ENCODE measurements at places on chromosomes 11 and 22.

GRCh38 chr11:78156127-78156844 is 16.9 kb upstream of the ALG8 start:
- no peak for DNase-seq

GRCh38 chr11:19375440-19375839 is 134.7 kb upstream of the E2F8 start:
- no peak for DNase-seq

DNA sequence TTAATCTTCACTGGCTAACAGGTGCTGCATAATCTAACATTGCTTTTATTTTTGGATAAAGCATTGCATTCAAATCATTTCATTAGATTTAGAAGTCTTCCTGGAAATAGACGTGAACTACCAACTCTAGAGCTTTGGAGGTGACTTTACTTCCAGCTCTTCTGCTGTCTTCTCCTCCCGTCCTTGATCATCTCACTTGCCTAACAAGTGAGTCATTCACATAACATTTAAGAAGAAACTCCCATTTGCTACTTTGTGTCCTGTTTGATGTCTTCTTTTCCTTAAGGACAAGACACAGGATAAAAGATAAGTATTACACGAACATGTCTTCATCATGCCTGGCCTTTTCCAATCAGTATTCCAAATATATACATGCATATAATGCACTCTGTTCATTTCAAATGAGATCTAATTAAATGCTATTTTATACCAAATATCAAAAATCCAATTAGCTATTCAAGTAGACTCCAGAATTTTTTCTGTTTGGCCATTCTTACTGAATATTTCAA is 88.3 kb downstream of the BDNF start:
- no peak for DNase-seq

DNA sequence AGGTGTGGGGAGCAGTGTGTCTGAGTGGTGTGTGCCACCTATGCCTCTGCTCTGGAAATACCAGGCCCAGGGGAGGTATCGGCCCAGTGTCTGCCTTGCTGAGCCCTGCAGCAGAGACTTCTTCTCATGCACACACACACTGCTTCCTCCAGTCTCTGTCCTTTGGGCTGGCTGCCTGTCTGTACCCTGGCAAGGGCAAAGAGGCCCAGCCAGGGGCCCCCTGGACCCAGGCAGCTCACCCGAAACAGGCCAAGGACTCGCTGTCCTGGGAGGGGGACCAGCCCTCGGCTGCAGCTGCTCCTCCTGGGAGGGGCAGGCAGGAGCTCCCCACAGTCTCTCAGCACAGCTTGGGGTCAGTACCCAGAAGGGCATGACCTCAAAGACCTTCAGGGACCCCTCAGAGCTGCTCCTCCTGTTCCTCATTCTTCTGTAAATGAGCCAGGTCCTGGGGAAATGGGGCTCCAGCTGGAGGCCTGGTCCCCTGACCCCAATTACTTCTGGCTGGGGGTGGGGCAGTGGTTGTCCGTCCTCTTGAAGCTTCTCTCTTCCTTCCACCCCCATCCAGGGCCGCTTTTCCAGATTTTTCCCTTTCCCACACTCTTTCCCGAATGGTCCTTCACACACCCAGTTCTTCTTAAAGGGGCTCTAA is 24.5 kb upstream of the ALX4 start:
- DNase-seq = no peak

GRCh38 chr22:26460202-26460601 is 23.4 kb downstream of the HPS4 start:
- no peak for DNase-seq

GRCh38 chr11:69665669-69666068 is 9.5 kb downstream of the LTO1 start:
- DNase-seq = no peak

DNA sequence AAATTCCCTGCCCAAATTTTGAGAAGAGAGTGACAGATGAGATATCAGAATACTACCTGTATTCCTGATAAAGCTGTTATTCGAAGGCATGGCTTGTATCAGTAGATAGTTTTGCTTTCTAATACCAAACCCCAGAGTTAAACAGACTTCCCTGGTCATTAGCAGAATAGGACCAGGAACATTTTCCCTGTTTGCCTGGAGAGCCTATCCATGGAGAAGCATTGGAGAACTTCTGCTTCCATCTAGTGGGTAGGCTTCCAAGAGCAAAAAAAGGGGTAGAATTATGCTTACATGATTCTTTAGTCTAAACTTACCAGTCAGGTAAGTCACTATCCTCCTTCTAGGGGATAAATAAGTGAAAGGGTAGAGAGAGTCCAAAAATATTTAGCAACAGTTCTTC is 14.2 kb downstream of the PDE3B start:
- no peak for DNase-seq

DNA sequence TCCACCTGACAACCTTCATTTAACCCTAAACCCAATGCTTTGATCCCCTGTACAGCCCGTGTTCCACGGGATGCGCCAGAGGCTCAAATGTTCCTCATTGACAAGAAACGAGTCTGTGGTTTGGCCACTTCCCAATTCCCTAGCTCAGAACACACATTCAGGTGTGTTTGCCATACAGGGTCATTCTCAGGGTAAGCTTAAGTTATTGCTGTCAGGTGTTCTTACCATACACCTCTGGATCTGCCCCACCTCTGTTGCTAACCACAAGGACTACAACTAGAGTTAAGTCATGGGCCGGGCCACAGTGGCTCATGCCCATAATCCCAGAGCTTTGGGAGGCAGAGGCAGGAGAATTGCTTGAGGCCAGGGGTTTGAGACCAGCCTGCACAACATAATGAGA is 45.6 kb upstream of the POLD3 start:
- no peak for DNase-seq

GRCh38 chr22:37317698-37318210 is 35.4 kb downstream of the CYTH4 start:
- no peak for DNase-seq

DNA sequence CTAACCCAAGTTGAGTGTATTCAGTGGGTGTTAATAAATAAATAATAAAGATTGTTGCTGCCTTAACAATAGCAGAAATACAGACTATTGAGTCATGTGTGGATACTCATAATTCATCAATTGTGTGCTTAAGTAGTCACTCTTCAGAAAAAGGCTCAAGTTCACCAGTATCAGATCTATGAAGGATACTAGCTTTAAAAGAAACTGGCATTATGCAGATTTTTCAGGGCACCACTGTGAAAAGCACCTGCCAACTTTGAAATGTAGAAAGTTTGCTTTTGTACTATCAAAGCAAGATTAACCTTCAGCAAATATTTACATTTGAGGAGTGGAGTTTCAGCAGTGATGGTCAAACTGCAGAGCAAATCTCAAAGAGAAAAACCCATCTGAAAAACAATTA is 20.1 kb upstream of the SYTL2 start:
- DNase-seq = no peak

GRCh38 chr11:105296806-105297205 is 157.2 kb upstream of the CARD18 start:
- no peak for DNase-seq

- no peak for DNase-seq
These were observed 2.0 kb downstream of the NAA40 start for GRCh38 chr11:63940786-63941185.

DNA sequence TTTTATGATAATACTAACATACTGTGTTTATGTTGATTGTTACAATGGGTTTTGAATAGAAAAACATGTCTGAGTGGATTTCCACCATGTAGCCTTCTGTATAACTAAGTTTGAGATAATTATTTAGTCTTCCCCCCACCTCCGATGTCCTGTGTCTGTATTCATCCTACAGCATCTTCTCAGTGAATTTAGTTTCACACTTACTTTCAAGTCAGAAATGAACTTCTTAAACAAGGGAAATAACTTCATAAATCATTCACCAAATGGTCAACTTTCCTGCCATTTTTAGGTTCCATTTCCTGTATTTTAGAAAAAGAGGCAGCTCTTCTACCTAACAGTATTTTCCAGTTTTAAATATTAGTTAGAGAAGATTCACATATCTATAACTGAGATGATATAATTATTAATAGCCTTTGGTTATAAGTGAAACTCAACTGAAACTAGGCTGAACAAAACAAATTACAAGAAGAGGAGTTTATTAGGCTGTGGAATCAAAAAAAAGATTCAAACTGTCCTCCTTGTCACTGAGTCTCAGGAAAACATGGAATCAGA is 3.5 kb downstream of the OR51B5 start:
- no peak for DNase-seq

GRCh38 chr22:35470903-35471321 is 69.7 kb upstream of the RASD2 start:
- DNase-seq = no peak

GRCh38 chr22:49352361-49353169 is 475.1 kb downstream of the BRD1 start:
- DNase-seq = no peak

DNA sequence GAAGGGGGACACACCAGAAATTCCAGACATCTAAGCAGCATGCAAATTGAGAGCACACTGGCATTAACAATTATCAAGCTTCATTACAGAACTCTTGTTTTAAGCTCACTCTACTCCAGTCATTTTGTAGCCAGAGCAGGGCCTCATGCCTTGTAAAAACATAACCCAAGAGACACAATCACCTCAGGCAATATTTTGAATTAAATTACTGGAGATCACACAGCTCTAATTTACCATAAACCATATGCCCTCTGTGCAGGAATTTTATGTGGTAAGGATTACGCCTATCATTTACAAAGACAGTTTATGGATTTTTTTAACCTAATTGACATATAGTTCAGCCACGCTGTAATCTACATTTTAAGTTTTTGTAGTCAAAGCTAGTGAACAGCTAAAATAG is 414.1 kb upstream of the DDI1 start:
- no peak for DNase-seq

- no peak for DNase-seq
These were observed 94.9 kb downstream of the ETS1 start for GRCh38 chr11:128492461-128492860.

DNA sequence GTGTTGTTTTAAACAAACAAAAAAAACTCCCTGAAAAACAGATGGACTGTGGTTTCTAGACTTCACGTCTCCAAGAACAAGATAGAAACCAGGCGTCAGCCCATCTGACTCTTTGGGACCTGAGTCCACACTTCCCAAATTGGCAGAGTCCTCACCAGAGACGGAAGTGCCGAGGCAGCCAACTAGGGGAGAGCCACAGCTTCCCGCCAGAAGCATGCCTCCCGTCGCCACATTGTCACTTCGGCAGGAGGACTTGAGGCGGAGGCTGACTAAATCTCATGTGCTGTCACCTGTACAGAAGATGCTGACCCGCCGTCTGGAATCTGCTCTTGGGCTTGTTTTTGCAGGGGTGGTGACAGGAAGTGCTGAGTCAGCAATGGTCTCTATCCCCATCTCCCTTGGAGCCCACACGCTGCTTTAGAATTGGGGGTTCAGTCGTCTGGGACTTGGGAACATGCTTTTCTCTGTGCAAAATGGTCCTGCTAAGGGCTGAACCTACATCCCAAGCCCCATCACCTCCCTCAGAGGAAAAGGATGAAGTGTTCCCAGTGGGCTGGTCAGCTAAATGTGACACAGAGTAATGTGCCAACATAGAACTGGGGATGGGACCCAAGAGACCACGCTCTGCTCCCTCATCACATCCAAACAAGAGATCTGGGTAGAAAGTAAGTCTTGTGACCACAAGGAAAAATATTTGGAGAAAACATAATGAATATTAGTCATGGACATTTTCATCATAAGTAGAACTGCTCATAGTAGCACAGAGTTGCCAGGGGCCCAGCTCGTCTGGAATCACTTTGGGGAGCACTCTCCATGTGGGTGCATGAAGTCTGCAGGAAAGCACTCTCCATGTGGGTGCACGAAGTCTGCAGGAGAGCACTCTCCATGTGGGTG is 152.9 kb downstream of the SNX19 start:
- no peak for DNase-seq

DNA sequence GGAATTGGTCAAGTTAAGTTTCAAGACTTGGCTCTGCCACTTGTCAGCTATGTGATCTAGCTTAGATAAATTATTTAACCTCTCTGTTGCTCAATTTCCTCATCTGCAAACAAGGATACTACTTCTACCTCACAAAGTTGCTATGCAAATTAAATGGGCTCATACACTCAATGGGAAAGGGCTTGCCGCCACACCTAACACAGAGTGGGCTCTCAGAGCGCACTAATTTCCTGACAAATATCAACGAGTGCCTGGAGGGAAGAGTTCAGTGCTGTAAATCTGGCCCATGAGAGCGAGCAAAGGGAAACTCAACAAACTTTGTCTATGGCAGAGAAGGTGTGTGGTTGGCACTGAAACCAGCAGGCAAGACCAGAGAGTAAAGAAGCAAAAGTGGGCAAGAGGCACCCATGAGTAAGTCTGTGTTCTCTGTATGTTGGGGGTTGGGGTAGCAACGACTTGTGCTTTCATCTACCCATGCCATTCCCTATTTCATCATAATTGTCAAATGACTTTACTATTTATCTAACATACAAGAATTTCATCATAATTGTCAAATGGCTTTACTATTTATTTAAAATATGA is 60.7 kb upstream of the PHF21A start:
- no peak for DNase-seq

DNA sequence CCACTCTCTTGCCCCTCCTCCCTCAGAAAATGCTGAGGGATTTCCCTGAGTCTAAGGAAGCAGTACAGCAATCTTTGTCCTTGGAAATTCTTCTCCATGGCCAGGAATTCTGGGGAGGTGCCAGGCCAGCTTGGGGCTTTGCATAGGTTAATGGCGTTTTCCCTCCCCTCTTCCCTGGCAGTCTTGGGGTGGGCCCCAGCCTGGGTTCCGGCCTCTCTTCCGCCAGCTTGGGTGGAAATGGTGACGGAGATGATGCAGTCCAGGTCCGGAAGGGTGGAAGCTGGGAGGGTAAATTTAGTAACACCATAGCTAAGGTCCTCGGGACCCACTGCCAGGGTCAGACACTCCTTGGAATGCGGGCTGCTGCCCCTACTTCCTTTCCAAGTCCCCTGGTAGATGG is 5.0 kb downstream of the PHLDB1 start:
- no peak for DNase-seq

DNA sequence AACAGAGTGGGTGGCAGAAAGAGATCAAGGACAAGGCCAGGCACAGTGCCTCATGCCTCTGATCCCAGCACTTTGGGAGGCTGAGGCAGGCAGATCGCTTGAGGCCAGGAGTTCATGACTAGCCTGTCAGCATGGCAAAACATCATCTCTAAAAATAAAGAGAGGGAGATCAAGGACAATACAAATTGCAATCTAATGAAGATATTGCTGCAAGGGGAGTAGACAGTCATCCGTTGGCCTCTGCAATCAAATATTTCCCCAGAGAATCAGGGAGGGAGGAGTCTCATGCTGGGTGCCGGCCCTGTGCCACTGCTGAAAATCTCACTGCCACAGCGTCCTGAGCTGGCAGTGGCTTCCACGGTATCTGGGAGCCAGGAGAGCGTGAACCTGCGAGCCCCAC is 19.4 kb upstream of the IL17RA start:
- no peak for DNase-seq

DNA sequence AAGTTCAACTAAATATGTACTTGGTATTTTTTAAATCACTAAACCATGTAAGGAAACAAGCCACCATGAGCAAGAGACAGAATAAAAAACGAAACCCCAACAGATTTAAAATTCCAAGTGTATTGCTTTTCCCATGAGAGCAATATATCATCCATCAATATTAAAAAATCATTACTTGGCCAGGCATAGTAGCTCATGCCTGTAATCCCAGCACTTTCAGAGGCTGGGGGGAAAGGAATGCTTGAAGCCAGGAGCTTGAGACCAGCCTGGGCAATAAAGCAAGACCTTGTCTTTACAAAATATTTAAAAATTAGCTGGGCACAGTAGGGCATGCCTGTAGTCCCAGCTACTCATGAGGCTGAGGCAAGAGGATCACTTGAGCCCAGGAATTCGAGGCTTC is 190.8 kb downstream of the TTC28 start:
- DNase-seq = no peak
